ENCODE measurements at places on chromosomes 16 and 17.

GRCh38 chr17:77529328-77529650, 388.5 kb downstream of the SEC14L1 start:
- DNase-seq: no peak

DNA sequence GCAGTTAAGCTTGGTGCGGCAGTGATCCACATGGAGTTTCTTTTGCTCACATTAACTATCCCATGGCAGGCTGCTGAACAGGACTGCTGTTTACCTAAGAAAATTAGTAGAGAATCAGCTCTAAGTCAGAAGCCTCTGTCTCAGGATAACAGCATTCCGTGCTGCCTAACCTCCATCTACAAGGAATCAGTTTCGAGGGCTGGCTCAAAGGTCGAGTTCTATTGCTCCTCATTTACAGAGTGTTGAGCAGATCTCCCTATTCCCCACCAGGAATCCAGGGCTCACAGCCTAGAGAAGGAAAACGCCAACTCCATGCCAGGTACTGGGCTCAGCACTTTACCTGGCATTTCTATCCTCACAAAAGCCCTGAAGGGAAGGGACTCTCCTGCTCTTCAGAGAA, 9.9 kb downstream of the GINS2 start:
- no peak for DNase-seq

DNA sequence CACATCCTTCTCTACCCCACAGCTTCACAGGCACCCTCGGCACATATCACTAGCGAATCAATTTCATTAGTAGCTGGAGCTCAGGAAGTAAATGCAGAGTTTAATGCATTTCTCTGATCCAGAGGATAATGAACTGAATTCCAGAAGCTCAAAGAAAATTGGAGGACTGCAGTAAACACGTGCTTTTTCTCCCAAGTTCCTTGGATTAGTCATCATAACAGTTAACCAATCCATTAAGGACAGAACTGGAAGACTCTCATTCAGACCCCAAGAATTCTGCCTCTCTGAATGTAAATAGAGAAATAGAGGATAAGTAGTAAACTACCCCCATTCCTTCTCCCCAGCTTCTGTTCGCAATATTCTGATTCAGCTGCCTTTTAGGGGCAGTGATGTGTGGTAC, 40.7 kb downstream of the DUSP14 start:
- no peak for DNase-seq

DNA sequence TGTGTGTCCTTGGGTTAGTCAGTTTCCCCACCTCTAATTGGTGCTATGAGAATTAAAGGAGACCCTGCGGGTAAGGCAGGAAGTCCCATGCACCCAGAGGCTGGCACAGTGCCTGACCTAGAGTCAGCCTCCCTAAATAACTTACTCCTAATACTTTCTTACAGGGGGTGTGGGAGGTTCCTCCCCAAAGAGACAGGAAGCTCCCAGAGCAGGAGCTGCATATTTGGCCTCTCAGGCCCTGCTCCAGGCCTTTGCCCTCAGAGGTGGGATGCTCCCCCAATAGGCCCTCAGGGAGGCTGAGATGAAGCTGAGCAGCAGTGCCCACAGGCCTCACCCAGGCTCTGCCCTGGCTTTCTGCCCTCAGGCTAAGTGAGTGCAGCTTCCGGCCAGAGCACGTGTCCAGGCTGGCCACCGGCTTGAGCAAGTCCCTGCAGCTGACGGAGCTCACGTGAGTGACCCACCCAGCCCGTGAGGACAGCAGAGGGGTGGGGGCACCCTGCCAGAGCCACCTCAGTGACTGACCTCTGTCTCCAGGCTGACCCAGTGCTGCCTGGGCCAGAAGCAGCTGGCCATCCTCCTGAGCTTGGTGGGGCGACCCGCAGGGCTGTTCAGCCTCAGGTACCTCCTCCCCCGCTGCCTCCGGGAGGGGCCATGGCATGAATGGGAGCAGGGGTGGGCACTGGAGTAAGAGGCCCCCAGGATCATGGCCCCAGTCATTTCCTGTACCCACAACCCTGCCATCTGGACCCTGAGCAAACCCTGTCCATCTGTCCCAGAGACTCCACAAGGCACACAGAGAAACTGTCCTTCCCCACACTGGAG, 31.1 kb upstream of the CPNE2 start:
- DNase-seq: no peak

DNA sequence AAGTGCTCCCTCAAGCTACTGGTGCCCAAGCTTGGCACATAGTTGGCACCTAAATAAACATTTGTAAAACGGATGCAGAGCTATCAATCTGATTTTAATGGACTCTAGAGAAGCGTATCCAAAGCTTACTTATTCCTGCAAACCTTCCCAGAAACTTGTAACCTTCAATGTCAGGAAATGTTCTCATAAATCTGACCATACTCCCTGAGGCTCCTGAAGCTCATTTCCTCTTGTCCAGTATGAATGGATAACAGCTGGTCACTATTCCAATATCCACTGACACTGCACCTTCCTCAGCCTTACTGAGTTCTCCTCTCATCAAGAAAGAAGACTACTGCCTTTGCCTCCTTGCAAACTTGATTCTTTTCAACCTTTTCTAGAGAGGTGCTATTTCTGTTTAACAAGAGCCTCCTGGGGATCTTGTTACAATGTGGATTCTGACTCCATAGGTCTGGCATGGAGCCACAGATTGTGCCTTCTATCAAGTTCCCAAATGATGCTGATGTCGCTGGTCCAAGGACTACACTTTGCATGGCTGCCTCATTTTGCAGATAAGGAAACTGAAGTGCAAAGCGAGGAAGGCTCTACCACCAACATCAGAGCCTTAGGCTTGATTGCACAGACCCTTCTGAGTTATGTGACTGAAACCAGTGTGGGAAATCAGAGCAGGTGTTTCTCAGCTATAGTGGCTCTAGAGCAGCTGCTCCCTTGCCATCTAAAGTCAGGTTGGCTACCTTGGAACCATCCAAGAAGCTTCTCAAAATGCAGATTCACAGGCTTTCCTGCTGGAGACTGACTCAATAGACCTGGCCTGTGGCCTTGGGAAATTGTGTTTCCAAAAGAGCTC, 377.8 kb downstream of the SOX9 start:
- no peak for DNase-seq

GRCh38 chr17:69773081-69773480, 301.9 kb upstream of the KCNJ16 start:
- DNase-seq: no peak

- DNase-seq: no peak
These were observed 47.3 kb downstream of the CCDC42 start for GRCh38 chr17:8697323-8697741.

DNA sequence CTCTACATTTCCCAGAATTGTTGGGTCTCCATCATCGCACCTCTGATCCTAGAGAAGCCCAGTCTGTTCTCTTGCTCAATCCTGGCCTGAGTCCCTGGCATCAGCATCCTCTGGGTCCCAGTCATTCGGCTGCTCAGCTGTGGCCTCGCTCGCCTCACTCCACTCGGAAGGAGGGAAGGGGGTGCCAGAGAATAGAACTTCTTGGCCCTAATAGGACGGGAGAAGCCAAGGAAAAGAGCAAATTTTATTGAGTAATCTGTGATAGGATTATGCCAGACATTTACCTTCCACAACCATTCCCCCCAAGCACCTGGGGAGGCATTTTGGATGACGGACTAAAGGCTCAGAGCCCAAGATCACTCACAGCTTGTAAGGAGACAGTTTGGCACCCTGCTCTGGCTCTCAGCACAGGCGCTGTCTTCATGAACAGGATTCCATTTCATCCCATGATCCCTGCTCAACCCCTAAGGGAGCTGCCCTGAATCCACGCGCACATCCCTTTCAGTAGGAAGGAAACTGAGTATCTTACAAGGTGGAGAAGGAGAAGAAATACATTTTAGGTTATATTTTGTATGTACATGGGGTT, 498 bp upstream of the CLEC10A start:
- DNase-seq: no peak

DNA sequence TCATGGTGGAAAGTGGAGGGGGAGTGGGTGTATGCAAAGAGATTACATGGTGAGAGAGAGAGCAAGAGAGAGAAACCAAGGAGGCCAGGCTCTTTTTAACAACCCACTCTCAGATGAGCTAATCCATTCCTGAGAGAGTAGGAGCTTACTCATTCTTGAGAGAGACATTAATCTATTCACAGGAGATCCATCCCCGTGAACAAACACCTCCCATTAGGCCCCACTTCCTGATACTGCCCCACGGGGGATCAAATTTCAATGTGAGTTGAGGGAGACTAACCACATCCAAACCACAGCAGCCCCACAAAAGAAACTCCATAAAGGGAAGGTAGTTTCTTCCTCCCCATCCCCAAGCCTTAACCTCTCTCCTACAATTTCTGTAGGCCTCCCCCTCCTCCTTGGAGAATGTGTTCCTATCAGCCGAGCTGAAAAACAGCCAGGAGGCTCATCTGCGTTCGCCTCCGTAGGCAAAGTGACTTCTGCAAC, 450.0 kb downstream of the NPIPA7 start:
- no peak for DNase-seq

DNA sequence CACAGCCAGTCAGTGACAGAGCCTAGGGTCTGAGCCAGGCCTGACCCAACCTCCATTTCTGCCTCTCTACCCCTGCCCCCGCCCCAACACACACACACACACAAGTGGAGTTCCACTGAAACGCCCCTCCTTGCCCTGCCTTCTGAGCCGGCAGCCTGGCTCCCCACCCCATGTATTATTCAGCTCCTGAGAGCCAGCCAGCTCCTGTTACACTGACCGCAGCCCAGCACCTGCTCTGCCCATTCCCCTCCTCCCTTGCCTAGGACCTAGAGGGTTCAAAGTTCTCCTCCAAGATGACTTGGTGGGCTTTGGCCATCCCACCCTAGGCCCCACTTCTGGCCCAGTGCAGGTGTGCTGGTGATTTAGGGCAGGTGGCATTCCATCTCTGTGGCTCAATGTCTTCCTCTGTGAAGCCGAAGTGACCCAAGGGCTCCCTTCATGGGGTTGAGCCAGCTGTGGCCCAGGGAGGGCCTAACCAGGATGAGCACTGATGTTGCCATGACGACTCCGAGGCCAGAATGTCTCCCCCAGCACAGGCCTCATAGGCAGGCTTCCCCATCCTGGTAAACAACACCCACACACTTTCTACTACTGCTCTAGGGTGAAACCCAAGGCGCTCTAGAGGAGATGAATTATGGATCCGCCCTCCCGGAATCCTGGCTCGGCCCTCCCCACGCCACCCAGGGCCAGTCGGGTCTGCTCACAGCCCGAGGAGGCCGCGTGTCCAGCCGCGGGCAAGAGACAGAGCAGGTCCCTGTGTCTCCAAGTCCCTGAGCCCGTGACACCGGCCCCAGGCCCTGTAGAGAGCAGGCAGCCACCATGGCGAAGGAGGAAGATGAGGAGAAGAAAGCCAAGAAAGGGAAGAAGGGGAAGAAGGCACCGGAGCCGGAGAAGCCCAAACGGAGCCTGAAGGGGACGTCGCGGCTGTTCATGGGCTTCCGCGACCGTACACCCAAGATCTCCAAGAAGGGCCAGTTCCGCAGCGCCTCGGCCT, 9.7 kb downstream of the MYO15A start:
- no peak for DNase-seq

GRCh38 chr17:3892095-3892998, 506 bp downstream of the CAMKK1 start:
- DNase-seq: peak; percentile 57

- no peak for DNase-seq
These were observed 79.9 kb upstream of the KIFC3 start for GRCh38 chr16:57882206-57882605.

GRCh38 chr17:31492880-31493655, 101.6 kb downstream of the RAB11FIP4 start:
- DNase-seq: peak; percentile 59

DNA sequence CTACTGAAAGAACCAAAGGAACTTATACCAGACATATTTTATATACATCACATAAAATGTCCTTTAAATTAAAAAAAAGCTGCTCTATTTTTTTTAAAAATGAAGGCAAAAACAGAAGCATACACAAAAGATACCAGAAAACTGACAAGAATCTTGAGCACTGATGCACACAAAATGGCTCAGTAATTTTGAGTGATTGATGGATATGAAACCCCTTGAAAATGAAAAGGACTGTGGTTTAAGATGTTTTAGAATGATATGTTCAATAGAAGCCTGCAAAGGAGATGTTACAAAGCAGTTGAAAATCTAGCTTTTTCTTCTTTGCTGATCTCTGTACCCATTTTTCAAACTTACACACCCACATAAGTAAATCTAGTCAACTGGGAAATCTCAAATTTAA, 2.7 kb downstream of the C16orf87 start:
- no peak for DNase-seq

- no peak for DNase-seq
These were observed 4.8 kb downstream of the CD2BP2 start for GRCh38 chr16:30350134-30350871.

GRCh38 chr17:71412803-71413202, 708.0 kb upstream of the SOX9 start:
- DNase-seq: no peak

GRCh38 chr16:88339930-88340754, 42.6 kb upstream of the ZNF469 start:
- DNase-seq: peak; percentile 59

GRCh38 chr17:41925991-41926590, 4.3 kb upstream of the ODAD4 start:
- DNase-seq: no peak

GRCh38 chr17:39401412-39402243, at the start of gene FBXL20:
FBXL20 (minus strand) TSS chr17:39401626; CDS start chr17:39401402, 224 bp downstream.
- peak; percentile 96 for DNase-seq

- no peak for DNase-seq
These were observed 32.2 kb downstream of the RNF157 start for GRCh38 chr17:76208120-76208519.

DNA sequence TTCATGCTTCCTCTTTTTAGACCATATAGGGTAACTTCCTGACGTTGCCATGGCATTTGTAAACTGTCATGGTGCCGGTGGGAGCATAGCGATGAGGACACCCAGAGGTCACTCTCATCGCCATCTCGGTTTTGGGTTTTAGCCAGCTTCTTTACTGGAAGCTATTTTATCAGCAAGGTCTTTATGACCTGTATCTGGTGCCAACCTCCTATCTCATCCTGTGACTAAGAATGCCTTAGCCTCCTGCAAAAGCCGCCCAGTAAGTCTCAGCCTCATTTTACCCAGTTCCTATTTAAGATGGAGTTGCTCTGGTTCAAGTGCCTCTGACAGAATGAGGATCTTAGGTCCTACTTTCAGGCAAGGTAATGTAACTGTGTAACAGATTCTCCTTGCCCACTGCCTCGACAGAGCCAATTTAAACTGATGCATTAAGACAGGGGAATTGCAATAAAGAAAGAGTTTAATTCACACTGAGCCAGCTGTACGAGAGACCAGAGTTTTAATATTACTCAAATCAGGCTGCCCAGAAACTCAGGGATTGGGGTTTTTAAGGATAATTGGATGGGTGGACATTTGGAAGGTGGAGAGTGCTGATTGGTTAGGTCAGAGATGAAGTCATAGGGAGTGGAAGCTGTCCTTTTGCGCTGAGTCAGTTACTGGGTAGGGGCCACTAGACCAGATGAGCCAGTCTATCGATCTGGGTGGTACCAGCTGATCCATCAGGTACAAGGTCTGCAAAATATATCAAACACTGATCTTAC, 59.9 kb upstream of the ATF7IP2 start:
- DNase-seq: no peak

GRCh38 chr16:12900599-12901203, 697 bp upstream of the SHISA9 start:
- peak; percentile 46 for DNase-seq

- DNase-seq: no peak
These were observed at the start of gene SULT1A2 for GRCh38 chr16:28596840-28597691. SULT1A2 (minus strand) TSS chr16:28597050; CDS start chr16:28595930, 1,120 bp downstream.

GRCh38 chr16:58022601-58023371, 2.8 kb upstream of the MMP15 start:
- peak; percentile 78 for DNase-seq

GRCh38 chr17:5297245-5297644, 15.2 kb downstream of the RABEP1 start:
- DNase-seq: no peak

GRCh38 chr17:66928949-66929348, 35.6 kb upstream of the CACNG4 start:
- no peak for DNase-seq

GRCh38 chr16:85220125-85220839, 108.0 kb upstream of the CIBAR2 start:
- DNase-seq: peak; percentile 67
